ENCODE measurements at places on chromosomes 11 and 22.

- no peak for DNase-seq
These were observed 122.3 kb upstream of the SNX19 start for GRCh38 chr11:131038597-131038996.

- DNase-seq, result no peak
These were observed 51.0 kb downstream of the CERK start for GRCh38 chr22:46687048-46687444.

GRCh38 chr22:45980761-45981160, 3.8 kb upstream of the WNT7B start:
- no peak for DNase-seq

DNA sequence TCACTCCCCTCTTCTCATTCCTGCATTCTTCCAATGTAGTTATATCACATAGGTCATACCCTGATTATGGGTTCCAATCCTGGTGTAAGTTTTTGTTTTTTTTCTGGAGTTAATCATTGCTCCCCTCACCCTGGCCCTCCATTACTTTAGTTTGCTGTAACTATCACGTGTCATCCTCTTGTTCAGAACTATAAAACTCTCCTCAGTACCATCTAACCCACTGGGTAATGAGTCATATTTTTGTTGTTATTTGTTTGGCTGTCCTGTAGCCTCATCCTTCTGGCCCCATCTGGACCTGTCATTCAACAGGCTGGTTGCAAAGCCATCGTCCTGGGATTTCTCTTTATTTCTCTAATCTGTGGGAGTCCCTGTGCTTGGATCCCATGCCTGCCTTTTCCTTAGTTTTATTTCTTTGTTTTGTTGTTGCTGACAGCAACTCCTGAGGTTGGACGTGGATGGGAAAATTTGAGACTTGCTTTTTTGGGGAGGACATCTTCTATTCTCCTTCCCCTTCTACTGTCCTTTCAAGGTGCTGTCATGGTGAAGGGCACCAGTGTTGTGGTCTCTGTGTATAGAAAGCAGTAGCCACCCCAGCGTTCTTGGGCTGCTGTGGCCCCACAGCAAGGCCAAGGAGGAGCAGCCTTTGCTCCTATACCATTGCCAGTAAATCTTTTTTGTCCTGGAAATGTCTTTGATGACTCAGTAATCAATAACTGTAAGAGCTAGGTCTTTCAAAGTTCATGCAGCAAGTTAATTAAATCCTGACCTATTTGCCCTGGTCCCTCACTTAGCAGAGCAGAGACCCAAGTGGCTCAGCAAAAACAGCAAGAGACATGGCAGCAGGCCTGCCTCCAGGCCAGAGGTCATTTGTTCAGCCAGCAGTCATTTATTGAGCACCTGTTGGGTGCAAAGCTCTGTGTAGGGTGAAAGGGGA, 82.5 kb downstream of the C22orf31 start:
- DNase-seq, result no peak

GRCh38 chr11:70511345-70511744, 113.0 kb downstream of the CTTN start:
- DNase-seq, result no peak

DNA sequence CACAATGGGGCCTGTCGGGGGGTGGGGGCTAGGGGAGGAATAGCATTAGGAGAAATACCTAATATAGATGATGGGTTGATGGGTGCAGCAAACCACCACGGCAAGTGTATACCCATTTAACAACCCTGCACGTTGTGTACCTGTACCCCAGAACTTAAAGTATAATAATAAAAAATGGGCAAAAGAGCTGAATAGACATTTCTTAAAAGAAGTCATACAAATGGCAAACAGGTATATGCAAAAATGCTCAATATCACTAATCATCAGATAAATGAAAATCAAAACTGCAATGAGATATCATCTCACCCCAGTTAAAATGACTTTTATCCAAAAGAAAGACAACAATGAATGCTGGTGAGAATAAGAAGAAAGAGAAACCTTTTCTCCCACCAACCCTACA, 363.7 kb upstream of the MPPED2 start:
- DNase-seq, result no peak

- no peak for DNase-seq
These were observed 38.7 kb downstream of the MYO18B start for GRCh38 chr22:25780673-25781072.

DNA sequence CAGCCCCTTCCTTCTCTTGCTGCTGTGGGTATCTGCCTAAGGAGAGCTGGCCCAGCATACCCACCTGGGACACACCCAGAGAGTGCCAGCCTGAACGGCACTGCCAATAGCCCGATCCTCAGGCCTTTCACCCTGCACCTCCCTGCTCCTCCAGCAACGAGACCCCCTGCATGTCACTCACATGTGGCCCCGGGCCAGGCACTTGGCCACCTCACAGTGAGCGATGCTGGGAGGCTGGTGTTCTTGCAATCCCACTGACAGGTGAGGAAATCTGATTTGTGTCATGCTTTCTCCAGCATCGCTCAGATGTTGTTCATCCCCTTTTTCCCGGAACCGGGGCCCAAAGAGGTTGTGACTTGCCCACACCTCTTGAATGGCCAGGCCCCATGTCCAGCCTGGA, 20.5 kb downstream of the DAGLA start:
- no peak for DNase-seq

DNA sequence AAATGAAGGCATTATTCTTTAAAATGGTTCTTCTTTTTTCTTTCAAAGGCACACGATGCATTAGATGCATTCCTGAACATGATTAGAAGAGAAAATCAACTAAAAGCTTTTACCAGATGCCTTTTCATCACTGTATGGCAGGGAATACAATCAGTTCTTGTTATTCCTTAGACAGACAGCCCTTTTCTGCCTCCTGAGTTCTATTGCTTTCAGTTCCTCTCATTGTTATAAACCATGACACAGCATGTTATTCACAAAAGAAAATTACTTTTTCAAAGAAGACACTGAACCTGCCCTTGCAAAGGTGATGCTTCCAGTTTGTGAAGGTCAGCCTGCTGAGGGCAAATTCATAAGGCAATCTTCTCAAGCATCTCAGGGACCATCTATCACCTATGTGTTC, 70.1 kb downstream of the FAM181B start:
- no peak for DNase-seq

GRCh38 chr11:61131586-61131985, 29.3 kb downstream of the CD5 start:
- DNase-seq, result no peak

GRCh38 chr11:131938351-131938751, 567.9 kb downstream of the NTM start:
- DNase-seq, result no peak

GRCh38 chr11:72580642-72580950, 93.6 kb downstream of the PDE2A start:
- no peak for DNase-seq

DNA sequence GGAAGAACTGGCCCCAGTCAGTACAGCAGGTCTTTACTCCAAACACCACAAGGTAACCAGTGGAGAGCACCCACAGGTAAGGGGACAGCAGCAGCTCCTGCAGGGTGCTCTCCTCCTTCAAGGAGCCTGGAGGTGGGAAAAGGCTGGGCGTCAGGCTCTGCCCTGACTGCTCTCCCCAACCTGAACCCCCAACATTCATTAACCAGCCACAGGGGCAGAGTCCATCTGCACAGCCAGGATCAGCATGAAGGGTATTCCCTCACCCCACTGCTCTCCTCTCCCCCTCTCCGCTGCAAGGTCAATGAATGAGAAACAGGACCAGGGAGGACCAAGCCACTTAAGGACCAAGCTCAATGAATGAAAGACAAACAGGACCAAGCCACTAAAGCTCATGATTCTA, 3.7 kb downstream of the SLC37A4 start:
- no peak for DNase-seq

DNA sequence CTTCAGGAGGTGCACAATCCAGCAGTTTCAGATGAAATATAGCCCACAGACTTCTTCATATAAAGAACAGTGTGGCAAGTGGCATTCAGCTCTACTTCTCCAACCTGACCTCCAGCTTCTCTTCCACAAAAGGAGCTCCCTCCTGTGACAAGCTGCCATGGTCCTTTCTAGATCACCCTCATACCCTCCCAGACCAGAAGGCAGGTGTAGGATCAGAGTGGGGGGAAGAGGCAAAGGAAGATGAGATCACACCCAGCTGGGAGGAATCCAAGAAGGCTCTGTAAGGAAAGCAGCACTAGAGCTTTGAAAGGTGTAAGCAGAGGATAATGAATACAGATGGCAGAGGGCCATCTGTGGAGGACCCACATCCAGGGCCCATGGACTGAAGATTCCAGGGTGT, 7.6 kb downstream of the CLPB start:
- no peak for DNase-seq

- DNase-seq, result no peak
These were observed 88.4 kb upstream of the RTL6 start for GRCh38 chr22:44586351-44586990.

GRCh38 chr22:32996702-32997101, 61.5 kb downstream of the SYN3 start:
- DNase-seq, result no peak

GRCh38 chr11:79174045-79175008, 266.5 kb downstream of the TENM4 start:
- no peak for DNase-seq

DNA sequence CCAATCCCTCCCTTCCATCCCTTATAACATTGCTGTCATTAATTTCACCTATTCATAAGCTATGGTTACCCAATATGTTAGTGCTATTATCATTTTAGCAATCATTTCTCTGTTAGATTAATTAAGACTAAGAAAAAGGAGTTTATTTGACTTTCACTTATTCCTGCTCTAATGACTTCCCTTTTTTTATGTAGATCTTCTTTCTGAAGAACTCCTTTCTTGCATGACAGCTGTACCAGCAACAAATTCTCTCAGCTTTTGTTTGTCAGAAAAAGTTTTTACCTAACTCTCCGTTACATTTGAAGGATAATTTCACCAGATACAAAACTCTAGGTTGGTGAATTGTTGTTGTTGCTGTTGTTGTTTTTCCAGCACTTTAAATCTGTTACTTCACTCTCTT, 28.6 kb upstream of the OR8B8 start:
- no peak for DNase-seq

- no peak for DNase-seq
These were observed at the start of gene SAA2 for GRCh38 chr11:18248561-18248960. Gene SAA2 (minus strand): TSS chr11:18248668. CDS start chr11:18248011, 657 bp downstream.

DNA sequence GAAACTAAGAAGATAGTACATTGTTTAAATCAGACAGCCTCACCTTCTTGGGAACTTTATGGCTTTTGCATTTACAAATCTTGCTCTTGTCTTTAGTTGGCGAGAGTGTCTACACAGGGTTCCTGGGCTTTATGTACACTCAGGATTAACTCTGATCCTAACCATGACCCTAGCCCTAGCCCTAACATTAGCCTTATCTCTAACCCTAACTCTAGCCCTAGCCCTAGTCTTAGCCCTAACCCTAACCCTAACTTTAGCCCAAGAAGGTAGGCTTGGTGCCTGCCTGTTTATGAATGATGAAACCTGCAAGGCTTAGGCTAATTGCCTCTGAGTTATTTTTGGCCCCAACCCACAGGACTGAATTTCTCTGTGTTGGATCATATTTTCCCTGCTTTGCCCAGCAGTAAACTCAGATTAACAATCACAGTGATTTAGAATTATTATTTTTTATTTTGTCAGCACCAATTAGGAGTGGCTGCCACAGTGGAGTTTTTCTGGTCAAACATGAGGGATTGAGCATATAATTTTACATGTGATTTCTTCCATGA, 44.1 kb upstream of the OR9Q1 start:
- DNase-seq, result no peak

DNA sequence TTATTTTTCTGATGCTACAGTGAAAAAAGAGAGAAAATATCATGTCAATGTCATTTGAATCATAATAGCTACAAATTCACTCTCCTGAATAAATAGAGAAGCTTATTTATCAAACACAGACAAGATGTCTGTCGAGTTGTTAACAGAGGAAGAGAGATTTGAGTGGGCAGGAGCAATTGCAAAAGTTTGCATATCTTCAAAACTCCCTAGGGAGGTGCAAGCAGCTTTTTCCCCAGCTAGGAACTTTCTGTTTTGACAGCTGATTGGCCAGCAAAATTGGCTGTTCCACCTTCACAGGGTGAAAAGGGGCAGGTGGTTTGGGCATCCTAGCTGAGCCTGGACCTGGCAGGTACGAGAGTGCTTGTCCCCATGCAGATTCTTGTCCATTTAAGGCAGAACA, 98.2 kb downstream of the NTM start:
- DNase-seq, result no peak

DNA sequence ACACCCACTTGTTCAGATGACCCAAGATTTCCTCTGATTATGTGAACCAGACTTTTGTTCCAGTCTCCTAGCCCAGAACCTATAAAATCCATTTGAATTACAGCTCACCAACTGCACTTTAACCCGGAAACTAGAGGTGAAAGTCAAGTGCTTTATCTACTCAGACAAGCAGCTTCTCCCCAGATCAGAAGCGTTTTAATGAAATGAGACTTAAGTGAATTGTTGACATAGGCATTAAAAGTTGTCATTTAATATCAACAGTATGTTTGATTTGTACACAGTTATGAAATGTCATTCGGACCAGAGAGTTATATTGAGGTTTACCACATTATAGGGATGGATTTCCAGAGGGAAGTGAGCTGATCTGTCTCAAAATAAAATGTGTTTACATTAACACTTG, 52.0 kb downstream of the CADM1 start:
- DNase-seq, result no peak

DNA sequence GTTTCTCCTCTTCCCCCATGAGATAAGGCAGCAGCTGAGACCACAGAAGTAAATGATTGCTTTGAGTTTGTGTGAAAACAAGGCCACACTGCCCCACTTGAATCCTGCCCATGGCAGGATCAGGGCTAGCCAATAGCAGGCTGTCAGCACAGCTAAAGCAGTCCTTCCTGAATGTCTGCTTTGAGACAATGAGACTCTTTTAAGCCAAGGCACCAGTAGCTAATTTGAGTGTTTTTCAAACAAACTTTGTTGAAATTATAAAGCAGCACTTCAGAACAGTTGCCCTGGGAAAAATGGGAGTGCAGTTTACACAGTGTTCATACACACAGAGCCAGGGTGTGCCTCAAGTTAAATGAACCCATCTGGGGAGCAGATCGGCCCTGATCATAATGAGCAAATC, 103.5 kb upstream of the OR5AK2 start:
- no peak for DNase-seq

GRCh38 chr11:92867913-92868619, 101.4 kb upstream of the MTNR1B start:
- no peak for DNase-seq

DNA sequence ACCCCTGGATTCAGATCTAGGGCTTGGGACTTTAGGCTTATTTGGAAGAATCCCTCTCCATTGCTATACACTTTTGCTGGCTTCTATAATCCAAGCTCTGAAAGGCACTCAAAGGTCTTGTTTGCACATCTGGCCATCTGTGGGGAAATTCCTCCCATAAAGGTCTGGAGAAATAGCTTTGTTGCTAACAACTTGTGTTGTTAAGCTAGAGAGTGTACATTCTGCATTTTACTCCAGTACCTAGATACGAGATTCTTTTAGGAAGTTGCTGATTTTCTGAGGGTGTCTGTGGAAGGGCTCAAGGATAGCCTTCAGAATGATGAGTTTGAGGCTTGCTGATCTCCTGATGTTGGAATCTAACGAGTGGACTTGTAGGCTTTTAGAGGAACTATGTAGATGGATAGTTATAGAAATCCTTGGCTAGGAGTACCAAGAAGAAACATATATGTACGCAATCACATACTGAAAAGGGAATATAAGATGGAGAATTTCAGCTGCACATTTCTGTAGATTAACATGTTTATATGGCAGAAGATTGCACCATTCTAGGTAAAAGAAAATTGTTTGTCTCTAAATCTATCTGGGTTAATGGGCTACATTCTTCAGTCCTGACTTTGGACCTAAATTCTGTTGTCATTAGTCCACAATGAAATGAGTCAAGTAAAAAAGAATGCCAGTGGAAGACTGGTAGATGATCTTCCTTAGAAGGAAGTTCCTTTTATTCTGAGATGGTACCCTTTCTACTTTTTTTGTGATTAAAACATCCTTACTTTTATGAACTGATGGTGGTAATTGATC, 51.0 kb downstream of the UBASH3B start:
- no peak for DNase-seq
